C1 segment of cervical spinal cord (tissue), 14 donors: ENCODE measurements at places on chromosomes 4 and X.

DNA sequence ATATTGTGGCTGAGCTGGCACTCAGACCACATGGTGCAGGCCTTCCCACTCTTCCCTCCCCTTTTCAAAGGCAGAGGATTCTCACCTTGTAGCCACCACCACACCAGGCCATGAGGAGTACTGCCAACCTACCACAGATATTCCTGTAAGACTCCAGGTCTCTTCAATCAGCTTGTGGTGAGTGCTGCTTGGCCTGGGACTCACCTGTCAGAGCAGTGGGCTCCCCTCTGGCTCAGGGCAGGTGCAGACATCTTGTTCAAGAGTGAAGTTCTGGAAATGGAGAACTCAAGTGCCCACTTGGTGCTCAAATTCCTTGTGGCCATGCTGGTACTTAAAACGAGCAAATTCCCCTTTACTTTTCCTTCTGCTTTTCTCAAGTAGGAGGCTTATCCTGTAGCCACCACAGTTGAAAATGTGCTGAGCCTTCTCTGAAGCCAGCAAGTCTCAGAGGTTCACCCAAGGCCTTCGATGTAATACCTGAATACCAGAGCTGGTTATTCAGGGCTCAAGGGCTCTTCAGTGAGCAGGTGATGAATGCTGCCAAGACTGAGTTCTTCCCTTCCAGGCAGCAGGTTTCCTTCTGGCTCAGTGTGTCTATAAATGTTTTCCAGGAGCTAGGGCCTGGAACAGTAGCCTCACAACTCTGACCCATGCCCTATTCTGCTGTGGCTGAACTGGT is 212.9 kb downstream of the TEX13C start:
- no peak for DNase-seq

DNA sequence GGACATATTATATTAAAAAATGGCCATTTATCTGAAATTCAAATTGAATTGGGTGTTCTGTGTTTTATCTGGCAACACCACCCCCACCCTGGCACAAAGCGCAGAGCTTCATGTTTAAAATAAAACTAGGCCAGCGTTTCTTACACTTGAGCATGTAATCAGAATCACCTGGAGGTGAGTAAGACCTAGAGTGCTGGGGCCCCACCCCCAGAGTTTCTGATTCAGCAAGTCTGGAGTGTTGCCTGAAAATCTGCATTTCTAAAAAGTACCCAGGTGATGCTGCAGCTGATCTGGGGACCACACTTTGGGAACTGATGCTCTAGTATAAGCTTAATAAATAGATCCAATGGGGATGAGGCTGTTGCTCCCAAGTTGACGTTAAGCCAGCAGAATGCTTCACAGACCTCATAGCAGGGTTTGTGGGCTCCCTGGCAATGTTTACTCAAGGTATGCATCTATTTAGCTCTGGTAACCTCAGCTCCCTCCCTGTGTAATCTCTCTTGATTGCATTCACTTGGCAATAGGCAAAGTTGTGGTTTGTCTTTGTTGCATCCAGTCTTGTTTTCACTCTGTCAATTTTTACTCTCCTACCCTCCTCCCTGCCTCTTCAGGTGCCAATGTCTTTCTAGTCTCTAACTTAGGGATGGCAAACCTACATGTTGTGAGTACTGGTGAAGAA is 99.8 kb upstream of the TEX13D start:
- DNase-seq: no peak

DNA sequence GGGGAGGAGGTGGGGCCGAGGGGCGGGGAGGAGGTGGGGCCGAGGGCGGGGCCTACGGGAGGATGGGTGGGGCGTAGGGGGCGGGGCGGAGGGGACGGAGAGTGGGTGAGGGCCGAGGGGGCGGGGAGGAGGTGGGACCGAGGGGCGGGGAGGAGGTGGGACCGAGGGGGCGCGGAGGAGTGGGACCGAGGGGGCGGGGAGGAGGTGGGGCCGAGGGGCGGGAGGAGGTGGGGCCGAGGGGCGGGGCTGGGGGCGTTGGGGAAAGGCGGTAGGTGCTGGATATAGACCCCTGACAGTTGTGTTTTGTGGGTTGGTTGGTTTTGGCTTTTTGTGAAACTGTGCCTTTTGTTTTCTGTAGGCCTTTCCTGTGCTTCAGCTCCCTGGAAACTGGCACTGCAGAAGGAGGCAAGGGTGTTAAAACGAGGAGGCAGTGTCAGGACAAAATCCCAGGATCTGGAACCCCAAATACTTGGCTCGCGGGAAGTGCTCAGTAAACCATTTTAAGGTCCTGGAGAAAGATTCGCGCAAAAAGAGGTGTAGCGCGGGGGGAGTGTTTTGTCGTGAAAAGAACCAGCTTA is 580 bp upstream of the MMGT1 start:
- no peak for DNase-seq

- no peak for DNase-seq
Measured at GRCh38 chr4:173794662-173795061, 264.6 kb upstream of the HAND2 start.

DNA sequence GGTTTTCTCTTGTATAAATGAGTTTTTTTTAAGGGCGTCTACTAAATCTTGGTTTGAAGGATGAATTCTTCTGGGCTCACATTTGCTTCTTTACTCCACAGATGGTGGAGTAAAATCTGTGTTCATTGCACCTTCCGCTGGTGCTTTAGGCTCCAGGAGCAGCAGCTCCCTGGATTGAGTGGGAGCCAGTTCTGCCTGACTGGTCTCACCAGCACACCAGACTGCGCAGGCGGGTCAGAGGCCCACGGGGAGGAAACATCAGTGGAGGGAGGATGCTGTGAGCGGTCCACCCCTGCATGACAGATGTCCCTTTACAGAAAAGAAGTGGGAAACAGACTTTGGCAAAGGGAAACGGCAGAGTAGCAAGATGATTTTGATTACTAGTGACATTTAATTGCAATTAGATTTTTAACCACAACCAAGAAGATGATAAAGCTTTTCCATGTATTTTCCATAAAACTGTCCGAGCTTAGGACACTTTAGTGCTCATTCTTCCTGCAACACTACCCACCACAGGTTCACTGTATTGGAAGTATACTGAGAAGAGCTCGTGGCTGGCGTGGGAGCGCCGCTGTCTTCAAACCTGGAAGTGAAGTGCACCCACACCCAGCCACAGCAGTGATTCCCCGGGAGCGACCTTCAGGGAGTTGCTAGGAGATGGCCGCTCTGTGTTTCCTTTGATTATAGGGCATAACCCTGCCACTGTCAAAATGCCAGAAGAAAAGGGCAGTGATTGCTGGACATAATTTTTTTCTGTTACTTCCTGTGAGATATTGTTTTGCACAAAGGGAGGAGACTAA is 95.2 kb downstream of the SORBS2 start:
- no peak for DNase-seq

DNA sequence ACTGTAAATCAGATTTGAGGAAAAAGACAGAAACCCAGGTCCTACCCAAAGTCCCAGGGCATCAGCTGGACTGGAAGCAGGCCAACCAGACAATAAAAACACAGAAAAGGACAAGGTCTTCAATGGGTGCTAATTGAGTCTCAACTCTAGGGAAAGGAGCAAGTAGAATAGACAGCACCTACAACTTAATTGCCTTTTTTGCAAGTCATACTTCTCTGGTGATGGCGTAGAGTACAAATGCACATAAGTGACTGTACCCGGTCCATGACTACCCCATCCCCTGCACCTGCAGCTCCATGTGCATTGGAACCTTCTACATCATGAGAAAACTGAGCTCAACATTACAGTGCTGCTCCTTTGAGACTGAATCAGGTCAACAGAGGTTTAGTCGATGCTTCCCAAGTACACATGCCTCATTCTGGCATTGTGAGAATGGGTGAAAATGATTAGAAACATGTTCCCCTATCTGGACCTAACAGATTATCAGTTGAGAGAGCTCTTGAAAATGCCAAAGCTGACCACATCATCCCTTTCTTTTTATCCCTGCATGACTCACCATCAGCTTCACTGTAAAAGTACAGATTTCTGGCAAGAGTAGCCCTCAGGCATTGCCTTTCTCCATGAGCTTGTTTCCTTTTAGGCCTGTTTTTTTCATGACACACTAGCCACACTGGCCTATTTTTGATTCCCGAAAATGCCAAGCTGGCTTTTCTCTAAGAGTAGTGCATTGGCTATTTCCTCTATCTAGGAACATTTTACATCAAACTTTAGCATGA is 298.3 kb downstream of the HS3ST1 start:
- no peak for DNase-seq

GRCh38 chrX:150446995-150447394 is 83.9 kb downstream of the MAMLD1 start:
- DNase-seq: no peak

GRCh38 chr4:45484740-45485139 is 639.1 kb downstream of the GABRG1 start:
- DNase-seq: no peak
